Thyroid gland (tissue), 4 donors: ENCODE measurements at places on chromosomes 5 and 9. TPM values are rescaled to one million over a fixed set of nuclear protein-coding genes. Genes with fewer than 3 reads are reported as not detected.

The GABRA1 gene
- total RNA-seq = not detected

The PCDHGA11 gene
- 8.3 TPM for total RNA-seq

The ADAMTS19 gene
- total RNA-seq = not detected

GRCh38 chr5:95081982-95082381 lies 202.9 kb downstream of the MCTP1 start:
- no peaks in the 10 kb centered on the region for H3K36me3 ChIP-seq
- H3K27me3 ChIP-seq = no peaks in the 10 kb centered on the region
- no peaks in the 10 kb centered on the region for H3K4me1 ChIP-seq
- H3K4me3 ChIP-seq = no peak overlapping the region
- no peak overlapping the region for H3K27ac ChIP-seq

- DNase-seq = no peak
- H3K27me3 ChIP-seq = no peaks in the 10 kb centered on the region
- H3K36me3 ChIP-seq = no peaks in the 10 kb centered on the region
- H3K4me3 ChIP-seq = no peak overlapping the region
- H3K27ac ChIP-seq = no peak overlapping the region
Measured at GRCh38 chr9:503326-503725, 288.7 kb downstream of the DOCK8 start.

DNA sequence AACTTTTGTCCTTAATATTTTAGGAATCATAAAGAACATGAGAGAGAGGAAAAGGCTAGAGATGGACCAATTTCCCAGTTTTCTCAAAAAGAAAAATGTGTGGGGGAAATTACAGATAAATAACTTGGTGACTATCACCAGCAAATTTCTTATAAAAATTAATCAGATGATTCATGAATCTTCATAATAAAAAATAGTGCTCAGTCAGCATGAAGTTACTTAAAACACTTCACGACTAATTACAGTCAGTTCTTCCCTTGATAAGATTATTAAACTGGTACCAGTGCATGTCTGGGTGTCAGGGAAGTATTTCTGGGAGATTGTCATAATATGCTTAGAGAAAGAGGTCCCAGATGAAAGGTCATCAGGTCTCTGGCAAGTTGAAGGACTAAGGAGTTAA lies 133.0 kb downstream of the SNCAIP start:
- peaks cover 3% of the 10 kb centered on the region for H3K4me1 ChIP-seq
- H3K27me3 ChIP-seq = no peaks in the 10 kb centered on the region
- no peak overlapping the region for H3K4me3 ChIP-seq
- H3K36me3 ChIP-seq = no peaks in the 10 kb centered on the region

- no peak overlapping the region for H3K4me3 ChIP-seq
- no peaks in the 10 kb centered on the region for H3K4me1 ChIP-seq
- no peaks in the 10 kb centered on the region for H3K36me3 ChIP-seq
- H3K27ac ChIP-seq = no peak overlapping the region
- no peaks in the 10 kb centered on the region for H3K27me3 ChIP-seq
Measured at GRCh38 chr5:55865831-55866230, 14.7 kb downstream of the IL31RA start.
